ENCODE measurements at places on chromosomes 13 and 19.

DNA sequence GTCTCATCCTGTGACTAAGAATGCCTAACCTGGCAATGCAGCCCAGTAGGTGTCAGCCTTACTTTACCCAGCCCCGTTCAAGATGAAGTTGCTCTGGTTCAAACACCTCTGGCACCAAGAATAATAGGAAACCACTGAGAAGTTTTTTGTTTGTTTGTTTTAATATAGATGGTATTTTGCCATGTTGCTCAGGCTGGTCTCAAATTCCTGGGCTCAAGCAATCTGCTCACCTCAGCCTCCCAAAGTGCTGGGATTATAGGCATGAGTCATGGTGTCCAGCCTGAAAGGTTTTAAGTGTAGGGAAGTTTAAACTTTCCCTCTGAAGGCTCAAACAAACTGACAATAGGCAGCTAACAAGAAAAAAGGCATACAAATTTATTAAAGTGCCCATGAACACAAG, 51.2 kb upstream of the ABCC4 start:
- DNase-seq: no peak

GRCh38 chr13:109786457-109787134, at the start of gene IRS2:
TSS of gene IRS2 (minus strand) at chr13:109786583. CDS start at chr13:109786053, 530 bp downstream.
- peak; percentile 93 for DNase-seq

DNA sequence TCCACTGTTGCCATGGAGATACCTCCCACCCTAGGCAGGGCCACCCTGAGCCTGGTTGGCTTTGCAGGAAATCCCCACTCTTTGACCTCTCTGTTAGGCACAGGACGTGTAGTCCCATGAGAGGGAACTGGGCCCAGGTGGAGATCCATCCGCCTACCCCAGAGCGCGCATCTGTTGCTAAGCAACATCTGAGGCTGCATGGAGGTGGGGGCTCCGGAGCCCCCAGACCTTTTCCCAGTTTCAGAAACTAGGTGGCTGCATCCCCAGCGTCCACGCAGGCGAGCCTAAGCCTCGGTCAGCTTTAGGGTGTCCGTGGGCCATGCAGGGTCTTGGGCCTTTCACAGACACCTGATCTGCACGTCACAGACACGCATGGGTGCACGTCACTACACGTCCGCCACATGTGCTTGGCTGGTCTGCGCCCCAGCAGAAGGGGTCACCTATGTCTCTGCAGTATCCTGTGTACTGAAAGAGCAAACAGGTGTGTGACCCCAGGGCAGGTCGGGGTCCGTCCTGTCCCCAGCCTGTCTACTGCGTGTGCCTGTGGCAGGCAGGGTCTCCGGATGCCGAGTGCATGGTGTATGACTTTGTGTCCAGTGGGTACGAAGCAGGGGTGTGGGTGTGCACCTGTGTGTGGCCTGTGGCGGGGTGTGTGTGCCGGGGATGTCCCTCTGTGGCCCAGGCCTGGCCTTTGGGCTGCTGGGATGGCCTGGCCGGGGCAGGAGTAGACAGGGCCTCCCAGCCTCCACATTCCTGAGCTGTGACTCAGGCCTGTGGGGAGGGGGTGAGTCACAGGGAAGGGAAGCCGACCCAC, 4.1 kb upstream of the CIRBP start:
- DNase-seq: no peak

DNA sequence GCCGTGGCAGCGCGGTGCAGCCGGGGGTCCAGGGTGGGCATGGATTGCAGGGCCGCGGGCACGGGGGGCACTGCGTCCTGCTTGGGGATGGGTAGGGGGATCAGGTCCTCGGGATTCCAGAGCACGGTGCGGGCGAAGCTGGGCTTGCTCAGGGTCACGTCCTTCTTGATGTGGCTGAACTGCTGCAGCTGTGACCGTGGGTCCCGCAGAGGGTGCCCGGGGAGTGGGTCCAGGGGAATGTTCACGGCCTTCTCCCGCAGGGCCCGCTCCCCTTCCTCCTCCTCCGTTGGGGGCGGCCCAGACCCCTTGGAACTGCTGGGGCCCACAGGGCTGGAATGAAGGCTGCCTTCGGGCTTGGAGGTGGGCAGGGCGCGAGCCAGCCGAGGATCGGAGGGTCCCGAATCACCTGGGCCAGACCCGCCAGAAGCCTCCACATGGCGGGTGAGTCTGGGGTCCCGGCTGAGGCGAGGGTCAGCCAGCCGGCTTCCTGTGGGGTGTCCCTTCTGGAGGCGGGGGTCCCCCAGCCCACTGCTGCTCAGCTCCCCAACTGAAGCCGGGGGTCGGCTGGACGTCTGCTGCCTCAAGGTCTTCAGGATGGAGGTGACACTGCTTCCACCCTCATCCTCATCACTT, 18.9 kb upstream of the TMEM160 start:
- no peak for DNase-seq

- peak; percentile 70 for DNase-seq
These were observed at the start of gene GRIN3B for GRCh38 chr19:1000095-1000494. TSS of gene GRIN3B (plus strand) at chr19:1000419. CDS start at chr19:1000438, 19 bp downstream.

- DNase-seq: no peak
These were observed 21.0 kb downstream of the FBXL12 start for GRCh38 chr19:9797871-9798270.

DNA sequence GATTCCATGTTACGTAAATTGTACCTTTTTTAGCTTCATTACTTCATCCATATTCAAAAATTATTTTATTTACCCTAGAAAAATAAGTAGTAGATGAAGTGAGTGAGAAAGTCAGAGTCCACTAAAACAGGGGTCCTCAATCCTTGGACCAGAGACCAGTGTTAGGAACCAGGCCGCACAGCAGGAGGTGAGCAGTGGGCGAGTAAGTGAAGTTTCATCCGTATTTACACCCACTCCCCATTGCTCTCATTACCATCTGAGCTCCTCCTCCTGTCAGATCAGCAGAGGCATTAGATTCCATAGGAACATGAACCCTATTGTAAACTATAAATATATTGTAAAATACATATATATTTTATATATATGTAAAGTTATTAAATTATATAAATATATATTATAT, 119.0 kb downstream of the PAN3 start:
- no peak for DNase-seq

GRCh38 chr19:8831832-8832131, 322 bp downstream of the ZNF558 start:
- DNase-seq: no peak

DNA sequence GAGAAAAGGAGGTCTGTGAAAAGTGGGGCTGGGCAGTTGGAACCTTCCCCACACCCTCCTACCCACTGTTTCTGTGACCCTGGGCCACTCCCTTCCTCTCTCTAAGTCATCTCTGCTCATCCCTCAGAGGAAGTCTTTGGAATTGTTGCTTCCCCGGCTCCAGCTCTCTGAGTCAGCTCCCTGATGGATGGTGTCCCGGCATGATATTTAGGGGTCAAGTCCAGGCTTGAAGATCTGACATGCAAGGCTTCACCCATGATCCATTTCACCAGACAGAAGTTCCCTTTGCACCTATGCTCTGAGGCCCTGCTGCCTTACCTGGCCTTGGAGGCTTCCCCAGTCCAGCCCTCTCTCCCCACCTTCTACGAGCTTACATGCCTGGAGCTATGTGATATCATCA, 13.3 kb downstream of the EXOC3L2 start:
- no peak for DNase-seq

GRCh38 chr19:30069535-30070197, 127.6 kb downstream of the URI1 start:
- no peak for DNase-seq

DNA sequence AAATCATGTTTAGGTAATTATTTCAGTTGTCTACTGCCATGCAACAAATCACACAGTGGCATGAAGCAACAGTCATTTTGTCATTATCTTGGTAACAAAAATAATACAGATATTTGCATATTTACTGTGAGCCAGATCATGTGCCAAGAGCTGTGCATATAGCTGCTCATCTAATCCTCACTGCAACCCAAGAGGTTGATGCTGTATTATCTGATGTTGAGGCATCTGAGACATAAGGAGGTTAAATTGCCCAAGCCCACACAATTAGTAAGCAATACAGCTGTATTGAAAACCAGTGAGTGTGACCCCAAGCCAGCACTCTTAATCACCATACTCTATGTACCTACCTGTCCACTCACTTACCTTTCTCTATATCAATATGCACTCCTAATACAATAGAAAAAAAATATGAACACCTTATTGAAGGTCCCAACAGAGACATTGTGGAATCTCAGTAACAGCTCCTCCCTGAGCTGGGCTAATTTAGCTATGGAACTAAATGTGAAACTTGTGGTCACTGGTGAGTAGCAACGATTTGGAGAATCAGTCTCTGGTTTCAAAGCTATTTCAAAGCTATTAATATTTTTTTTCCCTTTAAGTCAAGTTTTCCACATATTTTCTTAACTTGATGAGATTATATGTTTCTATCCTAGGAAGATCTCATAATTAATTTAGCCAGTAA, 185.2 kb downstream of the KLF12 start:
- DNase-seq: no peak

DNA sequence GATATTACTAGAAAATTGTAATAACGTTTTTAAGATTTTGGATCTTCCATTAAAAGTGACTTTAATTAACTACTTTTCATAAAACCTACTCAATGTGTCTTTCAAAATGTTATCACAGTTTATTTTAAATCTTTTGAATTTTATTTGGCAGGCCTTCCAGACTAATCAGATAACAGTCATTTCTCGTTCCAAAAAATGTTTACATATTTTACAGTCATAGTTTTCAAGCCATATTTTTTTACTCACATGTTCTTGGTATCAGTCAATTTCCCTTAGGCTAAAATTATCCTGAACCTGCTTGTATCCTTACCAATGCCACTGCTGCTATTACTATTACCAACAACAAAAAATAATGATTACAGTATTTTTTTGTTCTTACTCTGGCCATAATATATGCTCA, 1783.5 kb downstream of the SLITRK5 start:
- no peak for DNase-seq

DNA sequence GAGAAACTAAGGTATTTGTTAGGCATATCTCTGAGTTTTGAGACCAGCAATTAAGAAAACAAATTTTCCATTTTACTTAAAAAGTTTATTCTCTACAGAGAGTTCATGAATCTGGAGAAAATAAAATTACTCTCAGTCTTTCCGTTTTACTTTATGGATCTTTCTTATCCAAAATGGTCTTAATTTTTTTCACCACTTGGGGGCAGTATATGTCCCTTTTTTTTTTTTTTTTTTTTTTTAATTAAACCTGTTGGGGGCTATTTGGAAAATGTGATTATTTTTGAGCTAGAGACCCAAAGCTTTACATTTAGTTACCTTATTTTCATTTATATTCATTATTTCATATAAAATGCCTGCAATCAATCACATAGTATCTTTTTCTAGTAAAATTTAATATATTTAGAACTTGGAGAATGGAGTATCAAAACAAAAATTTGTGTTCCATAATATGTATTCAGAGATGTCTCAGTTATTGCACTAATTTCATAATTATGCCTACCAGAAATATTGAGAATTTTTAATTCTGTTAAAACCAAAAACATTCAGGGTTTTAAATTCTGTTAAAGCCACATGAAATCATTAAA, 27.1 kb downstream of the PIBF1 start:
- DNase-seq: no peak

- DNase-seq: no peak
These were observed 1820.8 kb downstream of the UQCRFS1 start for GRCh38 chr19:27392027-27392632.

GRCh38 chr19:39410017-39410830, 2.2 kb upstream of the PLEKHG2 start:
- peak; percentile 72 for DNase-seq

GRCh38 chr13:66887088-66887487, 343.0 kb downstream of the PCDH9 start:
- DNase-seq: no peak

DNA sequence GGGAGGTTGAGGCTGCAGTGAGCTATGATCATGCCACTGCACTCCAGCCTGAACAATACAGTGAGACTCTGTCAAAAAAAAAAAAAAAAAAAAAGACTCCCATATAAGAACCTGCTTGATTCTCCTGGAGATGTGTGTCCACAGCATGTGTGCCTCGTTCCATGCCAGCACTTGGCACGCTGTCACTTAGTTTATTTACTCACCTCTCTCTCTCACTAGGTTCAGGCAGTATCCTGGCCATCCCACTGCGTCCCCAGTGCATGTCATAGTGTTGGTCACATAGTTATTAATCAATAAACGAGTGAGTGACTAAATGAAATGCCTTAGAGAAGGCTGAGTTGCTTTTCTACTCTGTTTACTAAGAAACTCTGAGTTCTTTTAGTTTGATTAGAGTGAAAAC, 79.1 kb upstream of the GPR12 start:
- no peak for DNase-seq

- no peak for DNase-seq
These were observed 7.7 kb downstream of the EPS15L1 start for GRCh38 chr19:16463991-16464575.

GRCh38 chr13:95535243-95535642, 17.3 kb upstream of the CLDN10 start:
- DNase-seq: peak; percentile 22

GRCh38 chr19:30666301-30666803, 294.2 kb downstream of the ZNF536 start:
- DNase-seq: peak; percentile 48

- no peak for DNase-seq
These were observed 312.8 kb upstream of the PCDH20 start for GRCh38 chr13:61728471-61728870.

DNA sequence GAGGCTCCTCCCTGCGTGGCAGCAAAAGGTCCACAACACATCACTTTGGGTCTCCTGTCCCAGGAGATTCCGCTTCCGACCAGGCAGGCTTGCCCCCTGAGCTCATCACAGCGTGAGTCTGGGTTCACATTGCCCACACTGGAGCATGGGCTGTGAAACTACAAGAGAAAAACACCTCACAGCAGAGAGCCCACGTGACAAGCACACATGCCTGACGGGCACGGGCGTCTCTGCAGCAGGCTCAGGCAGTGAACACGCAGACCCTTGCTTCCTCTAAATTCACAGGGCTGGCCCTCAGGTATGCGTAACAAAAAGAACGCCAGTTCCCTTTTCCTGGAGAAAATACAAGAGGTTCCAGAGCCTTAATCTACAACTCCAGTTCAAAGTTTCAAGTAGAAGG, 41.9 kb downstream of the RASA3 start:
- no peak for DNase-seq

DNA sequence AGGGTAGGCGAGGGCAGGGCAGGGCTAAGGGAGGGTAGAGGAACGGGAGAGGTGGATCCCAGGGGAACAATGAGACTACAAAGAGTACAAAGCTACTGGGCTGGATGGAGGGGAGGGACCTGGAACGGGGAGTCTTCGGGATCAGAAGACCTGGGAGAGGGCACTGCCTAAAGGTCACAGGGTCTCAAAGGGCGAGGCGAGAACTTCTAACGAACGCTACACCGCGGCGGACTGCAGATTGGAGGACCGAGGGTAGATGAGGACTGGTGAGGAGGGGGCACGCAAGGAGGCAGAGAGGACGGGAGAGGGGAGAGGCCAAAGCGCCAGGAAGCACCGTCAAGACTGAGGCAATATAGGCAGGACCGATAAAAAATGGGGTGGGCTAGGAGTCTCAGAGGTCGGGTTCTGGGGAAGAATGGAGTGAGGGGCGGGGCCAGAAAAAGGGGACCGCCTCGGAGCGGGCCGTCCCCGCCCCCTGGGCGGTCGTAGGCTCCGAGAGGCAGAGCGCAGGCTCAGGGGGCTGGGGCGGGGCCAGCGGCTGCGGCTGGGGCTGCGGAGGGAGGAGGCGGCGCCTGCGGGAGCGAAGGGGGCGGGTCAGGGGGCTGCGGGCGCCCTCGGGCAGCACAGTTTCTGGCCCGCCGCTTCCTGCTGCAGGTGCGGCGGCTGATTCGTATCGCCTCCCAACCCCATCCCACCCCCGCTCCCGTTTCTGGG, 1.3 kb upstream of the KCNC3 start:
- peak; percentile 95 for DNase-seq

Measured in activated CD4-positive, alpha-beta T cell treated with anti-CD3 and anti-CD28 coated beads, Interleukin-10, Interleukin-2, amounts not matched to agents 100 ng/mL and 50 ng/mL, durations not matched to agents 16 hours and 8 hours (primary cell).